ENCODE measurements at places on chromosomes 4 and X. TPM values are rescaled to one million over a fixed set of nuclear protein-coding genes. Genes with fewer than 3 reads are reported as not detected.

Gene PYURF
- polyA plus RNA-seq = 97.3 TPM

Gene SATL1
- polyA plus RNA-seq = 0.40 TPM

Gene PITX2
- polyA plus RNA-seq = not detected

Gene RWDD4
- polyA plus RNA-seq = 27.1 TPM

Gene TEX13D
- polyA plus RNA-seq = not detected

Gene FRMD7
- not detected for polyA plus RNA-seq

Gene GC
- polyA plus RNA-seq = 0.03 TPM

Gene UGT2B28
- not detected for polyA plus RNA-seq

Gene TCEAL8
- 46.3 TPM for polyA plus RNA-seq

Gene ALAS2
- not detected for polyA plus RNA-seq

Gene OTUD6A
- polyA plus RNA-seq = not detected

Gene NPY5R
- polyA plus RNA-seq = 1.5 TPM

Gene PPEF2
- polyA plus RNA-seq = not detected

Gene TCEAL7
- polyA plus RNA-seq = 19.5 TPM

Gene AKAP14
- not detected for polyA plus RNA-seq

Gene BEX3
- polyA plus RNA-seq = 431 TPM

Gene RAB39B
- polyA plus RNA-seq = 0.77 TPM

Gene TIGD4
- polyA plus RNA-seq = 0.10 TPM

Gene XAGE2
- not detected for polyA plus RNA-seq

Gene PDCL2
- not detected for polyA plus RNA-seq

Gene LIMCH1
- 30.8 TPM for polyA plus RNA-seq

Gene F8
- polyA plus RNA-seq = 24.8 TPM

Gene RNF212
- polyA plus RNA-seq = 5.7 TPM

Gene DMRTC1B
- 2.3 TPM for polyA plus RNA-seq

Gene SOX3
- polyA plus RNA-seq = not detected

Gene GABRG1
- polyA plus RNA-seq = 0.03 TPM

Gene CTAG2
- 0.79 TPM for polyA plus RNA-seq

Gene IL1RAPL1
- not detected for polyA plus RNA-seq
